ENCODE measurements at places on chromosomes 5 and 9.

DNA sequence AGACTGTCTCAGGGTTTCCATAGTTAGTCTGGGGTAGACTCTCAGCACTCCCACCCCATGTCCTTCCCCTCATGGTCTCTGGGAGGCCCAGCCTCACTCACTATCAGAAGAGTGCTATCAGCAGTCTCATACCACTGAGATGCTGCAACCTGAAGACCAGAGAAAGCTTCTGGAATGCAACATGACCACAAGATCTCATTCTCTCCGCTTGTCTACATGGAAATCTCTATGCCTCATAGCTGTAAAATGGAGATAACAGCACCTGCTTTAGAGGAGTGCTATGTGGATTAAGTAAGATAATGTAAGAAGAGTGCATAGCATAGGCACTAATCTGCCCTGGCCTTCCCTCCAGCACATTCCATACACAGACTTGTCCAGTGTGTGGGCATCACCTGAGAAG, 47.0 kb upstream of the ZNF169 start:
- peak; percentile 56 for DNase-seq

- DNase-seq: peak; percentile 96
Measured at GRCh38 chr5:151664694-151665585, 21.8 kb downstream of the SPARC start.

DNA sequence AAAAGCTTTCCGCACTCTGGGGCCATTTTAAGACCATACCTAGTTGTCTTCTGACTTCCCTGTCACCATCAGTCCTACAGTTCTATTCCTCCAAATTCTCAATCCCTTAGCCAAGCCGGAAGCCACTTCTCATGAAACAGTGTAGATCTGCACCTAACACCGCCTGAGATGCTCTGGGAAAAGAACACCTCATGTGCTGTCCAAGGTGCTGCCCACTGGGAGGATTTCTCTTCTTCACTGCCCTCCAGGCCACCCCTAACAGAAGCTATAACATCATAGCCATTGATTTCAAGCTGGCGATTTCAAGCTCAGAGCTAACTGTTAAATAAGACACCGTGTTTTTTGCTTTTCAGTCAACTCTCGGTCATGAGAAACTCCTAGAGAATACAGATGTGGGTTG, 559.3 kb downstream of the CCDC171 start:
- DNase-seq: no peak

DNA sequence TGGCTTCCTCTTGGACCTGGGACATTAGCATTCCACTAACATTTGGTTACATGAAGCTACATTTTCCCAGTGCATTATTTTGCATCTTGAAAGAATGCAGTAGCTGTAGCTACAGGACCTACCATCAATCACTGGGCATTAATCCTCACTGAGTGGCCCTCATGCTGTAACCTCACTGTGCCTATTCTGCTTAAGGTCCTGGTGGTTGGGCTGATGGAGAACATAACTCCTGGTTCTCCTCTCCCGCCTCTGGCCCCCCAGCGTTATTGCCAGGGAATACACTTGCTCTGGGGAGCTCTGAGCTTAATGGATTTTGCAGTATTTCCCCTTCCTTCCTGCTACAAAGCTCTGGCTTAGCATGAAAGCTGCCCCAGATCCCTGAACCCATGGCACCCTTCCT, 111.5 kb upstream of the EQTN start:
- DNase-seq: no peak

DNA sequence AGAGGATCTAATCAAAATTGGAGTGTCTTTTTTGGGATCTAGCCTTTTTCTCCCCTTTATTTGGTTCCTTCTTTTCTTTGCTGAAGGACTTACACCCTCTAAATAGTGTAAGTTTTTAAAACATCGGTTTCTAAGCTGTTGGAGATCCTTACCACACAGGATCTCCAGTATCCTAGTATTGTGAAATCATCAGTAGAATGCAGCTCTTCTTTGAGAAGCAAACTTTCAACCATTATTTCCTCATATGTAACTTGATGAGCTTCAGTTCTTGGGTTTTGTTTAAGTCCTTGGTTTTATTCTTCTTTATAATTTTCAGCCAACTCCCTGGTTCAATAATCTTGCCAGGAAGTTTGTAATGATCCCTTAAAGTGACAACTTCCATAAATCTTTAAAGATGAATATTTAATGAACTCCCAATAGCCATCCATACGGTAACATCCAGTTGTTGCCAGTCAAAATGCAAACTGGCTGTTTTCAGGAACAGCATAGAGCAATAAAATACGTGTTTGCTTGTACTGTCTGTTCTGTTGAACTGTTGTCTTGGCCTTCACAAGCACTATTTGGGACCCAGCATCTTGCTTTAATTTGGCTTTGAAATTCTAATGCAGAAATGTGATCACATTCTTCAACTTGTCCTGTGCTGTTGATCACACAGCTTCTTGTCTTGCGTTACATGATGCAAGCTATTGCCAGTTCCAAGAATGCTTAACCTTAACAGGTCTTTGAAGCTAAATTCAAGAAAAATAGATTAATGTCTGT, 34.8 kb upstream of the TTC23L start:
- DNase-seq: peak; percentile 53
